ENCODE measurements at places on chromosomes 7 and 10.
A peak's percentile ranks its signal among the peaks of the same experiment; 100 is the strongest.

DNA sequence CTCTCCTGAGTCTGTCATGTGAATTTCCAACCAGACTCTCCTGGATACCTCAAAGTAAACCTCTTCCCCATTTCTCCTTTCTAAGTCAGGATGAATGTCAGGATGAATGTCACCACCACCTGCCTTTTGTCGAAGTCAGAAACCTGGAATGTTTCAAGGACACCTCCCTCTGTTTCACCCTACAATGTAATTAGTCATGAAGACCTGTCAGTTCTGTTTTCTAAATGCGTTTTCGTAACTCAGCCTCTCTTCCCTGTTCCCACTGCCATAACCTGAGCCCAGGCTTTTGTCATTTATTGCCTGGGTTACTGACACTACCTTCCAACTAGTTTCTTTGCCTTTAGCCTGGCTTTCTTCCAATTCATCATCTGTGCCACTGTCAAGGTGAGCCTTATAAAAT, 5.5 kb upstream of the STN1 start:
- DNase-seq: no peak

- DNase-seq: no peak
Measured at GRCh38 chr7:55397617-55398016, 32.5 kb downstream of the LANCL2 start.

DNA sequence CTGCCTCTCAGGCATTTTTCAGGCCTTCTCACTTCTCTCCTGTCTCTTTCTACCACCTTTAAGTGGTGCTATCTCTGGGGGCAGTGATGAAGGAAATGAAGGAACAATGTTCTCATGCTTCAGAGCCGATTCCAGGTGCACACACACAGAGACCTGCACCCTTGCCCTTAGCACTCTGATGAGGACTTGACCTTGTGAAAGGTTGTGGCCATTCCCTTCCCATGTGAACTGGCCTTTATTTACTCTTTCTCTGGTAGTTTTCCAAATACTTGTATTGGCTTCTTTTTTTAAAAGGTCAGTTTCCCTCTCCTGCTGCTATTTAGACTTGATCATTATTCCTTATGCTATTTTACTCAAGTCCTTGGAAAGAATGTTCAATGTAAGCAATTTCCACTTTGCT, 188.6 kb downstream of the MDFIC start:
- DNase-seq: no peak

DNA sequence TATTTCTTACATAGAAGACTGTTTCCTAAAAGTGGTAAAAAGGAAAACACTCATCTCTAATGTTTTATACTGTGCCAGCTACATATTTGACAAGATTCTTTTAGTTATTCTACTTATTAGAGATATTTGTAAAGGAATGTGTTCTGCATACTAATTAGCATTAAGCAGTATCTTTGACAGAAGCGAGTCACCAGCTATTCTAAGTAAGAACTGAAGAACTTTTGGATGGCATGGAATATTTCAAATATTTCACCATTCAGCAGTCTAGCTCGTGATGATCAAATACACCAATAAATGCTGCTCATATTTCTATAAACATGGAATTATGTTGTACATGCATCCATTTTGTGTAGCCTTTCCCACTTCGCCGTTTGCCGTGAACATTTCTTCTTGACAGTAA, 241.6 kb upstream of the TCF7L2 start:
- no peak for DNase-seq

- DNase-seq: no peak
Measured at GRCh38 chr7:144384071-144384470, 19.4 kb downstream of the NOBOX start.

- DNase-seq: no peak
Measured at GRCh38 chr7:36931892-36932291, 207.6 kb upstream of the AOAH start.

DNA sequence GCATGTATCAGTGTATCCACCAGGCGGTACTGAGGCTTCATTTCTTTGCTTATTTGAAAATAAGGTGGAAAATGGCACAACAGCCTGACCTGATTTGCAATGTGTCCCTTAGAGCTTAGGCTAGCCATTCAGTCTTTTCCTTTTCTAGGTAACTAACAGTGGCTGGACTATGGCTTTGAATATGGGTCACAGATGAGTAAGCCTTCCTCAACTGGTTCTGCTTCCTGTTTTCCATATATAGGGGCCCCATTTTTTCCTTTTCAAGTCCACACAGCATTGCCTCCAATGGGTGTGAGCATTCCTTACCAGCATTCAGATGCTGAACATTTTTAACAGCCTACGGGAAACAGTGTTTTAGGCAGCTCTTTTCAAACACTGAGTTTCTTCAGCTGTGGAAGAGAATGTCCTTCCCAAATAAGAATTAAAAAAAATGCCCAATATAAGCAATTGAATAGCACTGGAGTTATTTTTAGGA, 3.9 kb upstream of the ITGB1 start:
- DNase-seq: no peak

GRCh38 chr10:75547391-75548298, 116.2 kb downstream of the LRMDA start:
- no peak for DNase-seq

DNA sequence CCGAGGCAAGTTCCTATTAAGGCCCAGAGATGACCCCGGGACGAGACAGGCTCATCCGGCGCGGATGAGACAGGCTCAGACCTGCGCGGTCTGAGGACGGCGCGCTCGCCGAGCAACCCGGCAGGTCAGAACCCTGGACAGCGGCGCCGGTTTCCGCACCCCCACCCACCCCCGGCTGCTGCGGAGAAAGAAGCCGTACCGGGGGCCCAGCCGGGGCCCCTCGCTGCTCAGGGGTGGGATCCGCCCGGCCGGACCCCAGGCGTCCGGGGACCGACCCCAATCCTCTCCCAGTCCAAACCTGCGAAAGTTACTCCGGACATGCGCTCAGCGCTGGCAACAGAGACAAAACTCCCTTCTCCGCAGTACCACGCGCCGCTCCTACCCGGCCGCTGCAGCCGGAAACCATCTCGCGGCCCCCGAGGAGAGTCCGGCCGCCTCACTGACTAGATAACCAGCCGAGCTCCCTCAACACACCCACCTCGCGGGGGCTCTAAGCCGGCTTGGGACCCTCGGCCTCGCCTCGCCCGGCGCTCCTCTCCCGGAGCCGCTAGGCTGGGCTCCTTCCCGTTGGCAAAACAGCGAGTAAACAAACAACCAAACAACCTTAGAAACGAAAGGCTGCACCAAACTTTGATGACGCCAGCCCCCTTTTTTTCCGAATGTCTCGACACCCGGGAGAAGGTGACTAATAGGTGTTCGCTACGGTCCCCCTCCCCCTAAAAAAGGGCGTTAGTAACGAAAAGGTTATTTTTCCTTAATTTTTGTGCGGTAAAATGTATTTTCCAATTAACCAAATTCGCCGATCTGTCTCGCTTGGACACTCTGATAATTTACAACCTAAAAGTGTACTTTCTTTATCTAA, 2.3 kb upstream of the DRGX start:
- DNase-seq: peak; percentile 30

DNA sequence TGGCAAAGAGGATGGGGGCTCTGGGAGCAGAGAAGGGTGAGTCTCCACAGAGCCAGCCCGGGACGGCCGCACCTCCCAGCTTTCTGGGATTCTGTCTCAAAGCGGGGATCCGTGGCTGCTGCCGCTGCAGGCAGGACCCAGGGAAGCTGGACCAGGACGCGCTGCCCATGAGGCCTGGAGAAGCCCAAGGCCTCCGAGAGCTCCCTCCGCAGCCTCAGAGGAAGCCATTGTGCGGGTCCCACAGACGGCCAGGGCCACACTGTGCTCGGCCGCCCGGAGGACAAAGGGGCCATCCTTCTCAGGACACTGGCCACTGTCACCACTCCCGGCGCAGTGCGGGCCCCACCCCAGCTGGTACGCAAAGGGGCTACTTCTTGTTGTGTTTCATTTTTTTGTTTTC, 79.3 kb upstream of the PDGFA start:
- no peak for DNase-seq

GRCh38 chr10:64175271-64175962, 654.2 kb downstream of the REEP3 start:
- no peak for DNase-seq

- DNase-seq: peak; percentile 85
Measured at GRCh38 chr10:34528320-34528719, 286.8 kb downstream of the PARD3 start.

DNA sequence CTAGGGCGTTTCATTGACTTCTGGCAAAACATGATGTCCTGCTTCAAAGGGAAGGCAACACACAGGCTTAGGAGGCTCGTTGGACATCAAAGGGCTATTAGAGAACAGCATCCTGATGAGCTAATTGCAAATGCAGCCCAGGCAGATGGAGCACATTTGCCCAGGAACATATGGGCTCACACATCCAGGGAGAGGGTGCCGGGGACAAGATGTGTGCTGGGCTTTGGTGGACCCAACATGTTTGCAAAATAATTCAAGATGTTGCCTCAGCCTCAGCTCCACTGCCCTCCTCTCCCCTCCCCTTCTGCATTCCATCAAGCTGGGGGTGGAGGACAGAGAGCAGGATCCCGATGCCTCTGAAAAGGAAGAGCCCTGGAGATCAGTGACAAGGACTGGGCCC, 217.1 kb upstream of the ZMIZ1 start:
- no peak for DNase-seq
